Mesothelial cell of epicardium (in vitro differentiated cells): ENCODE measurements at places on chromosomes 7 and 10. TPM values are rescaled to one million over a fixed set of nuclear protein-coding genes. Genes with fewer than 3 reads are reported as not detected.
A peak's percentile ranks its signal among the peaks of the same experiment; 100 is the strongest.

DNA sequence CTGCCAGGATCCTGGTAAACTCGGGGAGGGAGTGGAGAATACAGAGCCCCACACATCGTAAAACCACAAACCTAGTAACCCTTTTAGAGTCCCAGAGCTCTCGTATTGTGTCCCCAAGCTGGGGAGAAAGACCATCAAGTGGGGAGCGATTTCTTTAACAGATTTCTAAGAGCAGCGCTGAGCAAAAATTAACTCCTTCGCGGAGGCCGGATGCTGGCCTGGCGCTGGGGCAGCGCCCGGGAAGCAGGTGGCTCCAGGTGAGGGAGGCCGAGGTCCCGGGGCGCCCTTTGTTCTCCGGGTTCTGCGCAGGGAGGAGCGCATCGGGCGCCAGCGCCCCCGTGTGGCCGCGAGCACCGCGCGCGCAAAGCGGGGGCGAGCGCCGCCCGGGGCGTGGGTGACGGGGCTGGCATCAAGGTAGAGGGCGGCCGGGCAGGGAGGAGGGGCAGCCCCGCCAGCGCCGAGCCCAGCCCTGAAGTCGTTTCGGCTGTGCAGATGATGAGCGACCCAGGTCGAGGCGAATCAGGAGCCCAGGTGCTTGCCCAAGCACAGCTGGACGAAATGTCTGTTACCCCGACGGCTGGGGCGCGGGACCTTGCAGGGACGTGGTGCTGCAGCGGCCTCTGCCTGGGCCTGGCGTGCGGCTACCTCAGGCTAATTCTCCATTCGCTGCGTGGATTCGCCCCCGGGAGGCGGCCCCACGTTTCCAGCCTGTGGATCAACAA is 10.4 kb upstream of the FGFR2 start:
- H3K27ac ChIP-seq, result peak overlapping the region; percentile 34
- no peaks in the 10 kb centered on the region for H3K27me3 ChIP-seq
- peak; percentile 57 for DNase-seq
- no peaks in the 10 kb centered on the region for H3K36me3 ChIP-seq
- H3K4me3 ChIP-seq, result peak overlapping the region; percentile 64
- peaks cover 36% of the 10 kb centered on the region for H3K4me1 ChIP-seq

- no peaks in the 10 kb centered on the region for H3K27me3 ChIP-seq
- H3K4me1 ChIP-seq, result peaks cover 36% of the 10 kb centered on the region
- peak; percentile 50 for DNase-seq
- peak overlapping the region; percentile 96 for H3K27ac ChIP-seq
- H3K4me3 ChIP-seq, result peak overlapping the region; percentile 82
Observed at GRCh38 chr10:24952707-24953645, 570 bp upstream of the PRTFDC1 start.

DNA sequence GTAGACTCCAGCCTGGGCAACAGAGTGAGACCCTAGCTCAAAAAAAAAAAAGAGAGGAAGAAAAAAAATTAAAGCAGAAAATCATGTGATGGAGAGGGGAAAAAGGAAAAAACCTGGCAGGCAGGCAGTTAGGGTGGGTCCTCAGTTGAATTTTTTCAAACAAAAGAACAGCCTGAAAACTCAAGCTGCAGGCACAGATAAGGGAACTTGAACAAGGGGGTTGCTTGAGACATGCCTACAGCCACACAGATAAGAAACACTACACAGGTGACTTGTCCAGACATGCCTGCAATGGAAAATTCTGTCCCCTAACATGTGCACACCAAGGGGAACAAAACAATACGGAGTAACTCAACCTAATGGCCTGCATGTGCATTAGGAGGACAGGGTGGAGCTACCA is 19.2 kb downstream of the VIM start:
- DNase-seq, result no peak
- no peaks in the 10 kb centered on the region for H3K27me3 ChIP-seq
- H3K27ac ChIP-seq, result no peak overlapping the region
- peaks cover 7% of the 10 kb centered on the region for H3K36me3 ChIP-seq
- H3K4me1 ChIP-seq, result peaks cover 2% of the 10 kb centered on the region

HOXA10 gene
- 13.1 to 14.4 TPM (median 13.8 TPM) in 3 replicates for total RNA-seq

EXOSC1 gene
- 28.2 to 31.2 TPM (median 30.6 TPM) in 3 replicates for total RNA-seq

DNA sequence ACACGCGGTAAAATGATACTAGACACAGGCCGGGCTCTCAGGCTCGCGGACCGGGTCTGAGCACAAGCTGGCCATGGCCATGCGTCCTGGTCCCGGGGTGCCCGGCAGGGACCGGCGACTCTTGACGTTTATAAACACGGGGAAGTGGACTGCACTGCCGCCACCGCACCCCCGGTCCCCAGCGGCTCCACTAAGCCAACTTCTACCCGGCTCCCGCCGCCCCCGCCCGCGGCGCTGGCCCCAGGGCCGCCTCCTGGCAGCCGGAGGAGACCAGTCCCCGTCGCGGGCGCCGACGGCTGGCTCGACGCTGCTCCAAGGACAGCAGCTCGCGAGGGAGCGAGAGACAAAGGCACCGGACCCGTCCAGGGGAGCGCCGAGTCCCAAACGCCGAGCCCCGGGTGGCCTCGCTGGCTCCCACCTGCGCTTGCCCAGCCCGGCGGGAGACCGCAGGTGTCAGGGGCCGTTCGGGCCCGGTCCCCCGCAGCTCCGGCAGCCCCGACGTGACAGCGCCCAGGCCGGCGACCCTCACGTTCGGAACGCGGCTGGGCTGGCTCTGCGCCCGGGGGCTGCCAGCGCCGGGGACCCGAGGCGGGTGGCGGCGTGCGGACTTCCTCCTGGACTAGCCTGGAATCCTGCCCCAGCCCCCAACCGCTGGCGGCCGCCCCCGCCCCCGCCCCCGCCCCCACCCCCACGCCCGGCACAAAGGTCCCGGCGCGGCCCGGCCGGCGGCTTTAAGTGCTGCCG is 517 bp downstream of the ITGB1 start:
- peak overlapping the region; percentile 76 for H3K4me3 ChIP-seq
- H3K36me3 ChIP-seq, result no peaks in the 10 kb centered on the region
- H3K27ac ChIP-seq, result peak overlapping the region; percentile 75
- peak; percentile 67 for DNase-seq

GRCh38 chr10:15763006-15763405 is 43.3 kb upstream of the ITGA8 start:
- no peak overlapping the region for H3K4me3 ChIP-seq
- DNase-seq, result no peak
- no peaks in the 10 kb centered on the region for H3K36me3 ChIP-seq
- no peak overlapping the region for H3K27ac ChIP-seq
- peaks cover 11% of the 10 kb centered on the region for H3K27me3 ChIP-seq
- H3K4me1 ChIP-seq, result no peaks in the 10 kb centered on the region

MTG1 gene
- 86.0 to 91.1 TPM (median 90.5 TPM) in 3 replicates for total RNA-seq

- H3K36me3 ChIP-seq, result no peaks in the 10 kb centered on the region
- H3K4me3 ChIP-seq, result no peak overlapping the region
- peak overlapping the region; percentile 59 for H3K27ac ChIP-seq
- DNase-seq, result no peak
- peaks cover 6% of the 10 kb centered on the region for H3K4me1 ChIP-seq
- no peaks in the 10 kb centered on the region for H3K27me3 ChIP-seq
Observed at GRCh38 chr7:15821484-15822427, 135.3 kb upstream of the MEOX2 start.

DNA sequence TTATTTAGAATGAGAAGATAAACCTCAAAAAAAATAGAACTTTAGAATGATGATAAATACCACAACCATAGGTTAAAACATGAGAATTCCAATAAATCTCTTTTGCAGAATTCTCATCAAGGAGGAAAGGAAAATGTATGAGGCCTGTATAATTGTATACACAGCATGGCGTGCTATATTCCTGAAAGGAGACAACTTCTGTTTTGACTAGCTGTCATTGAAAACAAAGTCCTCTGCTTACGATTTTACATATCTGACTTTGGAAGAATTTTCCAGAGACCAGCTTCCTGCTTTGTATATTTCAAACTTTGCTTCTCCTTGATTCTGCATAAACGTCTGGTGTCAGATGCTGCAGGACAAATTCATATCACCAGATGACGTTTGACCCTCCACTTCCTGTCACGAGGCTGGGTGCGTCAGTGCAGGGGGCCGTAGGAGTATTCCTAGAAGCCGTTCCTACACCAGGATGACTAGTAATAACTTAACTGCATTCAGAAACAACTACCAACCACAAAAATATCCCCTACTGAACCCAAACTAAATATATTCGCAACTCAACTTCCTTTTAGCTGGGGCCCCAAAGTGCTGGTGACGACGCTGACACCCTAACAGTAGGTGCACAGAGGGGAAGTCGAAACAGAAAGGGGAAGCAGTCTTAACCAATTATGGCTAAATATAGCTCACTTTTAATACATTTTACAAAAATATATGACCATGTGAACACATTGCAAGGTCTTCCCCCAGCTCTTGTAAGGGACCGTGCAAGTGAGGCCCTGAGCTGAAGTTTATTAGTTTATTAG is 178.6 kb upstream of the INHBA start:
- H3K4me1 ChIP-seq, result peaks cover 62% of the 10 kb centered on the region
- H3K27ac ChIP-seq, result peak overlapping the region; percentile 35
- H3K36me3 ChIP-seq, result no peaks in the 10 kb centered on the region
- no peak for DNase-seq
- no peak overlapping the region for H3K4me3 ChIP-seq
- H3K27me3 ChIP-seq, result no peaks in the 10 kb centered on the region

DNA sequence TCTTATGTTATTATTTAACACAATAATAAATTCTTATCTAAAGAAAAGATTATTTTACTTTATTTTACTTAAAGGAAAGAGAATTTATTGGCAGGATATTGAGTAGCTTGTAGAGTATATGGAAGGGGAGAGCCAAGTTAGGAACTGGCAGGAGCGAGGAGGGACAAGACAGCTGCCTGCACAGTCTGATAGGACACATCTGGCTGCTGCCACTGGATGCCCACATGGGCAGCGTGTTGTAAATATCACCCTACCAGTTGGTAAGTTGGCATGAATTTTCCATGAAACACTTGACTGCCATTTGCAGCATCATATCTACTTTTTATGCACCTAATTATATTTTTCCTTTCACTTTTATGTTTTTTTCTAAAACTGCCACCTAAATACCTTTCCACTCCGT is 19.6 kb downstream of the SRI start:
- H3K4me3 ChIP-seq, result no peak overlapping the region
- no peak overlapping the region for H3K27ac ChIP-seq
- H3K27me3 ChIP-seq, result no peaks in the 10 kb centered on the region
- no peak for DNase-seq
- H3K36me3 ChIP-seq, result peaks cover 19% of the 10 kb centered on the region
- no peaks in the 10 kb centered on the region for H3K4me1 ChIP-seq

TAS2R41 gene
- not detected in 3 replicates for total RNA-seq
